Stimulated activated CD8-positive, alpha-beta memory T cell treated with anti-CD3 and anti-CD28 coated beads, Interleukin-4, amount 100 ng/mL, for 1 hour (primary cell): ENCODE measurements at places on chromosomes 5 and 9.

GRCh38 chr9:79246170-79246569 lies 325.6 kb upstream of the TLE4 start:
- no peak for DNase-seq

DNA sequence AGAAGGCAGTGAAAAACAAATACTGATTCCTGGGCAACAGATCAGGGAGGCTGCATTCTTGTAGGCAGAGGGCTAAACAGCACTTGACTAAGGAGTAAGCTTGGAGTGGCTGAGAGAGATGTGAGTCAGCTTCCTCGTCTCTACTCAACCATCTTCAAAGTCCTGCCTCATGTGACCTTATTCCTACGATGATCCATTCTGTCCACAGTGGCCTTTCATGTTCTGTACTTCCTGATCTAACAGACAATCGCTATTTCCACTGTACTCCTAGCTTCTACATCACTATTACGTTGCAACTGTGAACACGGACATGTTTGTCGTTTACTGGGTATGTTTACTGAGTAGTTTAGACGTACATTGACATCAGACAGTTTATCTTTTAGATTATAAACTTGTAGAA lies 365.4 kb downstream of the ARL15 start:
- no peak for DNase-seq

DNA sequence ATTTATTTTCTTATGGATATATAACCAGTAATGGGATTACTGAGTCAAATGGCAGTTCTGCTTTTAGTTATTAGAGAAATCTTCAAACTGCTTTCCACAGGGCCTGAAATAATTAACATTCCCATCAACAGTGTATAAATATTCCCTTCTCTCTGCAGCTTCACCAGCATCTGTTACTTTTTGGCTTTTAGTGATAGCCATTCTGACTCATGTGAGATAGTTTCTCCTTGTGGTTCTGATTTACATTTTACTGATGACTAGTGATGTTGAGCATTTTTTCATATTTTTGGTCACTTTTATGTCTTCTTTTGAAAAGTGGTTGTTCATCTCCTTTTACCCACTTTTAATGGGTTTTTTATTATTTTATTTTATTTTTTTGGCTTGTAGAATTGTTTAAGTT lies 1290.3 kb upstream of the CDH9 start:
- no peak for DNase-seq

GRCh38 chr5:169763376-169764017 lies 126.4 kb downstream of the DOCK2 start:
- DNase-seq, result no peak

DNA sequence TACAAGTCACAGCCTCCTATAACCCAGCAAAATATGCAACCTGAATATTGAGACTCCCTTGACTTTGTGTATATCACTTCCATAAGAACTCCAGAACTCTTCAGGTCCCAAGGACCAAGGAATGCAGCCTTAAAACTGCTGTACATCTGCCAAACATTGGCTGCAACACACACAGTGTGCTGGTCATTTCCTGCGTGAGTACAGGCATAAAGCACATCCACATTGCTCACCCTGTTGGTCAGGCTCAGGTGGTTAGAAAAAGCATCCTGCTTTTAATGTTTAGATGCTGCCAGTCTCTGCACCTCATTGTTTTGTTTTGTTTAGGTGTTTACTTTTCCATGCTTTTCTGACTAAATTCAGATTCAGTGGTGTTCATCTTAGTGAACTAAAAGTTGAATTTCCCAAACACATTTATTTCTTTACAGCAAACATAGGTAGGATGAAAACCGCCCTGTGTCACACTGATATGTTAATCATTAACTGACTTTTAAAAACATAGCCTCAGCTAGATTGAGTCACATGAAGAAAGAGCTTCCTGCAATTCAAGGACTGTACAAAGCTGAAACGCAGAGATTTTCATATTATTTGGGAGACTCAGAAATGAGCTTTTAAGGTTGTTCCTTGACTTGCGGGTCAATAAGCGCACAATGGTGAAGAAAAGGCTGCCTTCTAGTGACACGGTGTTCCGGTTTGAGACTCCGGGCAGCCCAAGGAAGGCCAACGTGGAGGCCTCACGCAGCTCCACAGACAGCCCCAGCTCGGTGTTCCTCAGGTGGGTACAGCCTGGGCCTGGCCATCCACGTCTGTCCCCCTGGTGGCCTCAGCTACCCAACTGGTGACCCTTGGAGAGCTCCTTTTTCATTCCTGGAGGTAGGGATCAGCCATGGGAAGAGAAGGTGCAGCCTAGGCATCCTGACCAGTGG lies 52.2 kb upstream of the GRAMD2B start:
- DNase-seq, result no peak

GRCh38 chr5:63854076-63854475 lies 108.2 kb downstream of the HTR1A start:
- no peak for DNase-seq

DNA sequence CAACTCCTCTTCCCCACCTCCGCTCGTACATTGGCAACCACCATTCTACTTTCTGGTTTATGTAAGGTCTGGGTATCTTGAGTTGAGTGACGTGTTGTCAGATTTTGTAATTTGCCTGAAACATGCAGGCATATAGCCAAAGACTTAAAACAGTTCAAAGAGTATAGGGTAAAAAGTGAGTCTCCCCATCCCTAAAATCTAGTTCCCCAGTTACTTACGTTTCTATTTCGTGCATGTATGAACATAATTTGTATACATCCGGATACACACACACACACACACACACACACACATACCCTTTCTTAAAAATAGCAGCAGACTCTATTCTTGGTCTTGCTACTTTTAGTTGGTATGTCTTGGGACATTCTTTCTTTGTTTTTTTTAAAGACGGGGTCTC lies 915 bp downstream of the HSDL2 start:
- no peak for DNase-seq

GRCh38 chr5:138276402-138277054 lies 2.1 kb upstream of the GFRA3 start:
- DNase-seq, result no peak

GRCh38 chr5:119386596-119387344 lies 31.0 kb downstream of the TNFAIP8 start:
- DNase-seq, result no peak

GRCh38 chr9:25724424-25724823 lies 46.2 kb upstream of the TUSC1 start:
- no peak for DNase-seq

DNA sequence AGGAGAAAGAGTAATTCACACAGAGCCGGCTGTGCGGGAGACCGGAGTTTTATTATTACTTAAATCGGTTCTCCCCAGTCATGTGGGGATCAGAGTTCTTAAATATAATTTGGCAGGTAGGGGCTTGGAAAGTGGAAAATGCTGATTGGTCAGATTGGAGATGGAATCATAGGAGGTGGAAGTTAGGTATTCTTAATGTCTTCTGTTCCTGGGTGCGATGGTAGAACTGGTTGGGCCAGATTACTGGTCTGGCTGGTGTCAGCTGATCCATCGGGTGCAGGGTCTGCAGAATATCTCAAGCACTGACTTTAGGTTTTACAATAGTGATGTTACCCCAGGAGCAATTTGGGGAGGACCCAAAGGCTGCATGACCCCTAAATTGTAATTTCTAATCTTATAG lies 4.6 kb upstream of the CERCAM start:
- no peak for DNase-seq

- DNase-seq, result no peak
Measured at GRCh38 chr5:172874647-172875504, 40.8 kb downstream of the ERGIC1 start.

GRCh38 chr9:6590772-6591384 lies 54.7 kb downstream of the GLDC start:
- no peak for DNase-seq

GRCh38 chr5:54520940-54521339 lies 3.4 kb downstream of the SNX18 start:
- DNase-seq, result no peak

DNA sequence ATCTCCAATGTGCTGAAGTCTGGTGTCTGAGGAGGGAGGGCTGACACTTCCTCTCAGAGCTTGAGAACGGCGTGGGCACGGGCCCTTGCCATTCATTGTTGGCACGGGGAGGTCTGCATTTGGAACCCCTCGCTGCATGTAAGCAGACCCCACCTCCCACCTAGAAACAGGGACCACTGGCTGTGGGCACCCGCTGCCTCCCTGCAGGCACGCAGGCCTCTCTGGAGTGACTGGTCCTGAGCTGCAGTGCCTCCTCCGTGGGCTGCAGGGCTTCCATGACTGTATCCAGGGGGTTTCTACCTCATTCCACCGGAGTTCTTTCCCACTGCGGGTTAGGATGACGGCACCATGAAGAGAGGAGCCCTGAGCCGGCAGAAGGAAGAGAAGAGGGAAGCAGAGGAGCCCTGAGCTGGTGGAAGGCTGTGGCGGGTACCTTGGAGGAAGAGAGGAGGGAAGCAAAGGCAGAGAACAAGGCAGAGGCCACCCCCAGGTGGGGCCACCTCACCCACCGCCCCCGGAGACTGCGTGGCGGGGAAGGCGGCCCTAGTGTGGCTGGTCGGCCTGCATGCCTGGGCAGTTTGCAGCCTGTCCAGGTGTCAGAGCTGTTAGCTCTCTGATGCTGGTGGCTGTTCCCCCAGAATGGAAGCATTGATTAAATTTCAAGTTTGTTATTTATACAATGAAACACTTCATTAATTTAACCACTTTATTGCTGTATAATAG lies 74.9 kb upstream of the CACNA1B start:
- DNase-seq, result no peak

DNA sequence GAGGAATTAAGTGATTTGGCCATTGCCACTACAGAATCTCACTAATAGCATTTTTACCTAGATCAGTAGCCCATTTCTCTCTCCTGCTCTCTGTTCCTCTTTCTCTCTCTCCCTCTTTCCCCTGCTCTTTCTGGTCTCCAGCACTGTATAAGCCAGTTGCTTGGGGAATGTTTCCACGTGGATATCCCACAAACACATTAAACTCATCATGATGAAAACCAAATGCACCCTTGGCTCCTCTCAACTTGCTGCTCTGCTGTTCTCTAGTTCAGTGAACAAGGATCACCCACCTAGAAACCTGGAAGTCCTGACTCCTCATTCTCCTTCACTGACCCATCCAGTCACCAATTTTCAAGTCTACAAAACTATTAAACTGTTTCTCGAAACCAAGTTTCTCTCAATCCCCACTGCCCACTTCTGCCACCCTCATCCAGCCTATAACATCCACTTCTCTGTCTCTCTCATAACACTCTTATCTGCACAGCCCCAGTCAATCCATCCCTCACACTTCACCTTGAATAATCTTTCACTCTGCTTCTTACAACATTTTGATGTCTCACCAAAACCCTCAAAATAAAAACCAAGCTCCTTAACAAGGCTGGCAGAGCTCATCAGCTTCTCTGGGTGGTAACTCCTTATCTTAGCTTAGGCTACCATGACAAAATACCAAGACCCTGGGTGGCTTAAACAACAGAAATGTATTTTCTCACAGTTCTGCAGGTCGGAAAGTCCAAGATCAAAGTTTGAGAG lies 79.3 kb downstream of the ARL15 start:
- no peak for DNase-seq

GRCh38 chr9:97985058-97985861 lies 2.1 kb downstream of the ANP32B start:
- no peak for DNase-seq

GRCh38 chr5:74761241-74761640 lies 5.7 kb downstream of the GFM2 start:
- DNase-seq, result no peak

DNA sequence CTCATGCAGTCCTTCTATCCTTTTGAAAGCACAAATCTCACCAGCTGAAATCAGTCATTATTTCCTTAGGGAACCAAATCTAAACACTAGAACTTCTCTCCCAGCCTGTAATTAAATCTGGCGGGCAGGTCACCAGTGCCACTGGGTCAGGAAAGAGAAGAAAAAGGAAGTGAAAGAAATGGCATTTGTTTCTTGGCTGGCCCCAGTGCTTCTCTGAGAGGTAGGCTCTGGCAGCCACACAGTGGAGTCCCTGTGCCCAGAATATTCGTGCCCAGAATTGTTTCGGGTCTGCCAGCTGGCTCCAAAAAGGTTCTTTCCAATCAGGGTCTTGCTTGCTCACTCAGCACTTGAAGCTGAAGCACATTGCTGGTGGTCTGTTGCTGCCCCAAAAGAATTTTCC lies 133.9 kb upstream of the MTAP start:
- no peak for DNase-seq

- DNase-seq, result no peak
Measured at GRCh38 chr5:107776506-107776905, 105.8 kb upstream of the EFNA5 start.

- no peak for DNase-seq
Measured at GRCh38 chr5:149271716-149272563, at the start of gene AFAP1L1. Gene AFAP1L1, plus strand, starts transcription at chr5:149271859. Its CDS starts 110 bp downstream, at chr5:149271969.

GRCh38 chr5:41918105-41918504 lies 7.0 kb upstream of the FBXO4 start:
- DNase-seq, result no peak

DNA sequence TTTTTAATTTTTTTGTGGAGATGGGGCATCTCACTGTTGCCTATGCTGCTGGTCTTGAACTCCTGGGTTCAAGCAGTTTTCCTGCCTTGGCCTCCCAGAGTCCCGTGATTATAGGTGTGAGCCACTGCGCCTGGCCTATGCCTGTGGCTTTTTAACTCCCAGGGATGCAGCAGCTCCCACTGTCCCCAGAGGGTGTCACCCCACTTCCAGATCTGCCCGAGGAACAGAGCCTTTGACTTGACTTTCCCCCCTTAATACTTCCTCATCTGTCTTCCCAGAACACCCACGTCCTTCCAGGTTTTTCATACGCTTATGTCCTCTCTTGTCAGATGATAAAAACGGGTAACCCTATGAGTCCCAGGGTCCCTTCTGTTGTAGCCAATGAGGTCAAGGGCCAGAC lies 7.6 kb upstream of the PRRC2B start:
- no peak for DNase-seq

DNA sequence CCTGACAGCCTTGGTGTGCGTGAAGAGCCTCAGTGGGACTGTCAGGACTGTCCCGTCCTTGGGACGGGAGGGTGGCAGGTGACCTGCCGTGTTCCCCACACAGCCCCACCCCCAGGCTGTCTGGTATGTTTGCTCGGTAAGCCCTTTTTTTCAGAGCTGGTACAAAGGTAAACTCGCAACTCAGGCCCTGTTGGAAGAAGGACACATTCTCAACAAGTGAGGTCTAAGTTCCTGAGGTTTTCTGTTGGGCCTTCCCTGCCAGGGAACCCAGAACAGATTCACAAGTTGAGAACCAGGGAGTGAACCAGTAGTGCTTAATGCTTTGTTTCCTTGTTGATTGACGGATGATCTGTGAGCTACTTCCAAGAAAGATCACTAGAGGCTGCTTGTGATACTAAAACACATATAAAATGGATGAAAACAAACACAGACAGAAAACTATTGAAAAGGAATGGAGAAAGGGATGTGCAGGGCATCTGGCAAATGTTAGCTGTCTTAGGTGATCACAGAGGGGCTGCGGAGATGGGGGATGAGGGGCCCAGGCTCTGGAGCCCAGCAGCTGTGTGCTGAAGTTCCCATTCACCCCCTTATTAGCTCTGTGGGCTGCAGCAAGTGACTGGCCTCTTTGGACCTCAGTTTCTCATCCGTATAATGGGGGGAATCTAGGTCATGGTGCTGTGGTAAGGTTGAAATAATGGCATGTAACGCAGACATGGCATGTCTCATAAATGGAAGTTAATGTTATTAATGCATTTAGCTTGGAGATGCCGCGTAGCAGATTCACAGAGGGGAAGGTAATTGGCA lies 2.7 kb downstream of the NDST1 start:
- DNase-seq, result no peak

GRCh38 chr9:6096821-6097220 lies 81.4 kb upstream of the RANBP6 start:
- DNase-seq, result no peak

GRCh38 chr5:29995154-29995553 lies 1198.3 kb upstream of the CDH6 start:
- DNase-seq, result no peak

- no peak for DNase-seq
Measured at GRCh38 chr9:36382484-36382883, 17.6 kb downstream of the RNF38 start.
